Hepatic stellate cell (primary cell): ENCODE measurements at places on chromosomes 1 and 21.

- DNase-seq = no peak
Measured at GRCh38 chr1:64848803-64849202, 103.9 kb downstream of the RAVER2 start.

GRCh38 chr21:43717166-43717853 is 1.6 kb upstream of the PDXK start:
- no peak for DNase-seq

GRCh38 chr1:201408176-201408833 is 9.2 kb upstream of the LAD1 start:
- DNase-seq = peak; percentile 88

DNA sequence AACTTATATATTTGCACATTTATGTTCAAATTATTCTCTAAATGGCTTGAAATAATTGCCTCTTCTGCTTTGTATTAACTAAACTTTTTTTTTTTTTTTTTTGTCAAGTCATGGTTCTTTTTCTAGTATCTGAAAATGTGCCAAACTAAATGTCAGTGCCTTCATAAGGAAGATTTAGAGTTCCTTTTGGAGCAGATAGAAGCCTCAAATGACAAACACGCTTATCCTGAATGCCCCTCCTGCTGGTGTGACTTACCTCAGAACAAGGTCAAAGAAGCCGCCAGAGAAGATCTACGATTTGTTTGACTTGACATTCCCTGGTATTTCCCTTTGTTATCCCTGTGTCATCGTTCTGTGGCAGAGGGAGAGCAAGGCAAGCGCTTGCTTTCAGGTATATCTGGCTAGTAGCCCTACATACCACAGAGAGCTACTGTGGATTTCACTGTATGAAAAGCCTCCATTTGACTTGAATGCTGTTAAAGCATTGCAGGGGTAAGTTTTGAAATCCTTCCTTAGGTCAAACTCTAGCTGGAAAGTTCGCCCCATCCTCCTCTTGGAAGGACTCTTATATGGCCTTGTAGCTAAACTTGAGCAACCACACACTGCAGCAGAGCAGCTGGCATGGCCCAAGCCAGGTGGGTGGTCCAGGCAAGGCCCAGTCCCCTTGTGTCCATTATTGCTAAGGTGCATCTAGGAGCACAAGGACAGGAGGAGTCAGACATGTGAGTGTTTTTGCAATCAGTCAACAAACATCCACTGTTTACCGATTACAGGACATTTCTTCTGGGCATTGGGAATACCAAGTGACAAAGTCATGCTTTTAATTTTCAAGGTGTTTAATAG is 285.4 kb upstream of the USP25 start:
- DNase-seq = no peak

- no peak for DNase-seq
Measured at GRCh38 chr21:45979651-45980050, 1.9 kb upstream of the COL6A1 start.

GRCh38 chr1:39646232-39647081 is 7.0 kb upstream of the HEYL start:
- peak; percentile 83 for DNase-seq

- no peak for DNase-seq
Measured at GRCh38 chr1:206663362-206663761, 21.3 kb upstream of the MAPKAPK2 start.

DNA sequence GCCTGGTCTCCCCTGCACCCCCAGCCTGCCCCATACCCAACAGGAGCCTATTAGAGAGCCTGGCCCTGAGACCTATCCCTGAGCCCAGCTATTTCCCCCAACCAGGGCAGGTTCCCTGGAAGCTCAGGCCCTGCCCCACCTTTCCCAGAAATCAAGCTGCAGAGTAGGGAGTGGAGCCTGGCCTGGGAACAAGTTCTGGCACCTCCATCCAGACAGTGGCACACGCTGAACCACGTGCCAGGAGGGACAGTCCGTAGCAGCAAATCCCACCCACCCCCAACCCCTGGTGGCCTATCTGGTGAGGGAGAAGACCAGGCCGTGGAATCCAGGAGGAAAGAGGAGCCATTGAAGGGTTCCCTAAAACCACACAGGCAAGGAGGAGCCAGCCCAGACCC is 22.6 kb downstream of the TNNT2 start:
- no peak for DNase-seq

GRCh38 chr1:118081387-118081786 is 103.6 kb downstream of the SPAG17 start:
- DNase-seq = no peak

DNA sequence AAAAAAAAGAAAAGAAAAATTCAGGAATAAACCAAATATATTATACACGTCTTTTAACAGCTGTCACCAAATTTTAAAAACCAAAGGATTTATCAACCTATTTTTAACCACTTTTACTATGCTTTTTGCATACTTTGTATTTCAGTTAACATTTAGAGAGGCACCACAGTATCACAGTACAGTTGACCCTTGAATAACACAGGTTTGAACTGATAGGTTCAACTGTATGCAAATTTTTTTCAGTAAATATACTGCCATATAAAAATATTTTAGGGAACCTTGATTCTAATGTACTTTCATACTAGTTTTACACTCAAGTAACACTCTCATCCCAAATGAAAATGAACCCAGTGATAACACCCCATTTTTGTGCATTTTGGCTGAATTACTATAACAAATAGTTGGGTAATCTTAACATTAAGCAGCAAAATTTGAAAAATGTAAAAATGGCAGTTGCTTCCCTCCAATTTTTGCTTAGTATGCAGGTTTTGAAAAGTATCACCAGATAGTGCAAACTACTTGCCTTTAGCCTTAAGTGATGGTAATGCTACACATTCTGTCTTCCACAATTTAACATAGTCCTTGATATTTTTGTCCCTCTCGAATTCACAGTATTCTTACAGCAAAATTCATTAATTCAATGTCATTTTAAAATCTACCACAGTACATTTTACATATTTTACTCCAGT is 10.8 kb upstream of the ADCY10 start:
- DNase-seq = no peak

GRCh38 chr1:64699327-64699726 is 45.5 kb upstream of the RAVER2 start:
- no peak for DNase-seq

GRCh38 chr1:183185941-183186490 is at the start of gene LAMC2:
Gene LAMC2 (plus strand): TSS chr1:183186264. CDS start chr1:183186353, 89 bp downstream.
- DNase-seq = no peak

- no peak for DNase-seq
Measured at GRCh38 chr1:20290624-20291597, at the start of gene VWA5B1. Gene VWA5B1 (plus strand): TSS chr1:20290875. CDS start chr1:20310602, 19,727 bp downstream.

- no peak for DNase-seq
Measured at GRCh38 chr21:43994085-43994484, 18.0 kb upstream of the TRAPPC10 start.

DNA sequence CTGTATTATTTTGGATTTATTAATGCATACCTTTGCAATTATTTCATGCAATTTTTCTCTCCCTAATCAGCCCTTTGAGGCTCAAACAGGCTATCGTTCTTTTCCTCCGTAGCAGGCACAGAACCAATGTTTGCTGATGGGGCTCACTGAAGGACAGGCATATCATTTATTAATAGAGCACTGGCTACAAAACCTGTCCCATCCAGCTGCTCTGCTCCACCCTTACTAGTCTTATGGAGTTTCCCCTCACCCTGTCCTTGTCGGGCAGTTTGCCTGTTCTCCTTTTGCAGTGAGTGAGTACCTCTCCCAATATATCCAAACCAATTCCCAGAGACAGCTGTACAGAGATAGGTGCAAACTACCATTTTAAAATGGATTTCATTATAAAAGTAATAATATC is 16.6 kb upstream of the FCAMR start:
- DNase-seq = no peak

DNA sequence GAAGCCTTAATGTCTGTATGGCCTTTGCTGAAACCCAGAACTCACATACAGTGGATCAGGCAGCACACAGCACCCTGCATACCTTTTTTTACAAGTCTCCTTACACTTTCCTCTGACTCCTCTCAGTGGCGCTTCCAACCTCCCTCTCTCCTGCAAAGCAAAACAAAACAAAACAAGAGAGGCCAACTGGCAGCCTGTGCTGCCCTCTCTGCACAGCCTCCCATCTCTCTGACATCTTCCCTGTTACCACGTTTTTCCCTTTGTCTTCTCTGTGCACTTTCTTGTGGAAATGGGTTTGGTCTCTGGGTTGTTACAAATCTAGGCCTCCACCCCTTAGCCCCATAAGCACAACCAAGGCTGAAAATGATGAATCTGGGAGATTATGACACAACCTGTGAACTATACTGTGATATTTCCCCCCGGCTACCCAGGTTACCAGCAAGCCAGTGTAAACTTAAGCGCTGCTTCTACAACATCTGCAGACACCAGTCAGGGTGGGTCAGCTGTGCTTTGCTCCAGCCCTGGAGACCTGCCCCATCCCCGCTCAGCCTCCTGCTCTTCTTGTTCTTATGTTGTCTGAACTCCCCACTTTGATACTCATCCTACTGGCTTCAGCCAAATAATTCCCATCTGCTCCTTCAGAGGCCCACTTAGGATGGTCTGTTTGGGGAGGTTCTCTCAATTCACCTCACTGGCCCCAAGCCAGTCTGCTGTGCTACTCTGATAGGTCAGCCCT is 54.9 kb upstream of the FMOD start:
- DNase-seq = no peak

DNA sequence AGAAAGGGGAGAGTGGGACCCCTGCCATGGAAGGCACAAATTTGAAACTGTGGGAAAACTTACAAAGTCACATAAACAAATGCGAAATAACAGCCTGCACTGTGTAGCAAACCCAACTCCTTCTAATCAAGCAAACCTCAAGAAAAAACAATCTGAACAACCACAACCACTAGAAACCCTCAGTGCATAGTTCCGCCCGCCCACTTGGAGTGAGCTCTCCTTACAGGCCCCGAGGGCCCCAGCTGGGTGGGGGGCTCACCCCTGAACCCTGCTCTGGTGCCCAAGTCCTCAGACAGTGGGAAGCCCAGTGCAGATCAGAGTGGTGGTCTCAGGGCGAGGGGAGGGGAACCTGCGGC is 931 bp upstream of the MXRA8 start:
- DNase-seq = peak; percentile 85

GRCh38 chr1:221698579-221699349 is 43.1 kb downstream of the DUSP10 start:
- DNase-seq = no peak

GRCh38 chr1:106889059-106889458 is 167.4 kb upstream of the PRMT6 start:
- DNase-seq = no peak
